ENCODE measurements at places on chromosomes 11 and 22.

GRCh38 chr22:30668386-30668710 lies 673 bp upstream of the DUSP18 start:
- DNase-seq, result no peak

DNA sequence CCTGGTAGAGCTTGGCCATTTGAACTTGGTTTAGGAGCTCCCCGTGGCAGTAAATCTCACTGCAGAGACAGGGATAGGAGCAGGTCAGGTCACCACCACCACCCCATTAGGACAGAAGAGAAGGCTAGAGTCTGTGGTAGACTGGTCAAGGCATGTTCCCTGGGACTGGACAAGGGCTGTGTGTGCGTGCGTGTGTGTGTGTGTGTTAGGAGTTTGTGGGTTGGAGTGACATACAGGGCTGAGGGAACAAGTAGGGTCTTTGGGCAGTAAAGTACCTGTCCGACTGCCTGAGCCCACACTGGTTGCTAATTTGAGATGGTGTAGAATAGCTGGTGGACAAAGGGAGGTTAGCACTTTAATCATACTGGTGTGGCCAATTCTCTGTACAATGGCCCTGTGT lies 16.1 kb downstream of the TREH start:
- no peak for DNase-seq

DNA sequence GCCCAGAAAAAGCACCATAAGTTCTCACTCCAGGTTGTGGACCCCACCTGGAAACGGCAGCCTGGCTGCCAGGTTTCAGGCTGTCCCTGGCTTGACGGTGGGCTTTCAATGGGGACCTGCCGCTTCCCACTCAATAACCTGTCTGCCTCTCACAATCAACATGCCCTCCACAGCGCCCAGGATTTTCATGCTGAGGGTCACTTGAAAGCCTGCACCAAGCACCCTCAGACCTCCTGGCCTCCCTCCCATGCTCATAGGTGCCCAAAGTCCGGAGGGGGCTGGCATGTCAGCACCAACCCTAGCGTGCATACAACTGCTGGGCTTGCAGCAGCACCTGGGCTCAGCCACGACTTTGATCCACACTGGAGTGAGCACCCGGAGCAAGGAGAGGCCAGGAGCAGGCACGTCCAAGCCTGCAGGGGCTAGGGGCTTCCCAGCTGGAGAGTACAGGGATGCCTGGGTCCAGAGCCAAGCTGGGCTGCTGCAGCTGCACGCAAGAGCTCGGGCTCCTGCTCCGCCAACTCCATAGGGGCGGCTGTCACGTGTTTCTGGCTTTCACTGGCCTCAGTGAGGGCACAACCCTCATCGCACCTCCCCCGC lies 1214.3 kb upstream of the RAG2 start:
- no peak for DNase-seq

DNA sequence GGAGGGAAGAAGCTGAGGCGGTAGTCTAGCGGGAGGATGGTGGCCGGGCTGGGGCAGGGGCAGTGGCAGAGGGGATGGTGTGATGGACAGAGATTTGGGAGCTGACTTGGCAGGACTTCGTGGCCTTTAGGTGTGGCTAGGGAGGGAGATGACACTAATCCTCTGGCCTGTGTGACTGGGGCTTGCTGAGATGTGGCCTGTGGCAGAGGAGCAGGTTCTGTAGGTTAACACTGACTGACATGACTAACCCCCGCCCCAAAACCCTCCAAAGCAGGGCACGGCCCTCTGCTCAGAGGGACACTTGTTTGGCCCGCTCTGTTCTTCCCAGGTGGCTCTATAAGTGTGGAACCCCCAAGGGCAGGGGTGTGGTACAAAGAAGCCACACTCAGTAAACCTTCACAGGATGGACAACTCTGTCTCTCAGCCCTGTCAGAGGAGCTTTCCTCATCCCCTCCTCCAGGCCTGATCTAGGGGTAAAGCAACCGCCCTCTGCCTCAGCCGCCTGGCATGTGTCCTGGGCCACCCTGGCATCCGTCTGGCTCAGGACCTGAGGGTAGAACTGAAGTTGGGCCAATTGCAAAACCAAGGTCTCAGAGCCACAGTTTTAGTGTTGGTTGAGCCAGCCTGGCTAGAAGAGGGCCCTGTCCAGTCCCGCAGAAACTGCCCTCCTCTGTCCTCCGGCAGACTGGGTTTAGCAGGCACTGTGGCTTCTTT lies 15.6 kb downstream of the TOM1 start:
- peak; percentile 38 for DNase-seq

DNA sequence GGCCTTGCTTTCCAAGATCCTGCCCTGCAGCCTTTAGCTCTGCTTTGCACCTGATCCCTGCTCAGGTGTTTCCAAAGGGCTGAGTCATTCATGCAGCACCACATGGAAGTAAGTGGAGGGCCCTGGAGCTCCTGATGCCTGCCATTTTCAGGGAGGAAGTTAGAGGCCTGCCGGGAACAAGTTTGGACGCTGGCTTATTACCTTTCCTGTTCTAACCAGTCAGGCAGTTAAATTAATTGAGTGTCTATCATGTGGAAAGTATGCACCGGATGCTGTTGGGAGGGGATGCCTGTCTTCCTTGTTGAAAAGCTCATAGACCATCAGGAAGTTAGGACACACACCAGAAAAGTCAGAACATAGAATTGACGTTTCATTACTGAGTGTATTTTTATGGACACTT lies 73.7 kb upstream of the PLET1 start:
- peak; percentile 65 for DNase-seq

- DNase-seq, result no peak
Observed at GRCh38 chr22:49268924-49269323, 558.7 kb downstream of the BRD1 start.

GRCh38 chr11:16434036-16434435 lies 77.7 kb upstream of the SOX6 start:
- no peak for DNase-seq

DNA sequence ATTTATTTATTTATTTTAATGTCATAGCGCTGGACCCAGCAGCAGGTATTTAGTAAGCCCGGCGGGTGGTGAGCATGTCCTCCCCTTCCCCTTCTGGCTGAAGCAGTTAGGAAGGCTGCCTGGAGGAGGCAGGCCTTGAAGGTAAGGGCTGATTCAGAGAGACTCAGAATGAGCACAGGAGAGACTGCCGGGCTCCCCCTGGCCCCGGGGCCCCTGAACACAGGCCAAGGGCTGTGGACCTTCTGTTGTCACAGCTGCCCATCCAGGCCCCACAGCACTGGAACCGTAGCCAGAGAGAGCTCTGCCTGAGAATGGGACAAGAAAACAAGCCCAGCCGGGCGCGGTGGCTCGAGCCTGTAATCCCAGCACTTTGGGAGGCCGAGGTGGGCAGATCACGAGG lies 52.8 kb downstream of the KCNJ4 start:
- peak; percentile 19 for DNase-seq

GRCh38 chr22:43110927-43111623 lies 525 bp downstream of the BIK start:
- DNase-seq, result no peak

DNA sequence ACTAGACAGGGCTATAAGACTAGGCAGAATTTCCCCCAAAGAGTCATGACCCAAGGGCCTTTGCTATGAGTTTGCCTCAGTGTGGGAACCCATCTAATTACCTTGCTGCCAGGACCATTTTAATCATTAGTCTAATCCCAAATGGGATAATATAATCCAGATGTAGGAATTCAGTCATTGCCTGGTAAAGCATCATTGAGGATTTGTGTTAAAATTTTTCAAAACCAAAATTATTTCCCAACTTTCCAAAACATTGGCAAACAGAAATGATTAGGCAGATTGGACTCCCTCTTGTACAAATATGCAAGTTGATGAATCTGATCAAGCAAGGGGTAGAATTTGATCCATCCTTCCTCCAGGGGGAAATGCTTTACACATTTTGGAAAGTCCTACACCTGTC lies 16.2 kb upstream of the MMP13 start:
- DNase-seq, result no peak

DNA sequence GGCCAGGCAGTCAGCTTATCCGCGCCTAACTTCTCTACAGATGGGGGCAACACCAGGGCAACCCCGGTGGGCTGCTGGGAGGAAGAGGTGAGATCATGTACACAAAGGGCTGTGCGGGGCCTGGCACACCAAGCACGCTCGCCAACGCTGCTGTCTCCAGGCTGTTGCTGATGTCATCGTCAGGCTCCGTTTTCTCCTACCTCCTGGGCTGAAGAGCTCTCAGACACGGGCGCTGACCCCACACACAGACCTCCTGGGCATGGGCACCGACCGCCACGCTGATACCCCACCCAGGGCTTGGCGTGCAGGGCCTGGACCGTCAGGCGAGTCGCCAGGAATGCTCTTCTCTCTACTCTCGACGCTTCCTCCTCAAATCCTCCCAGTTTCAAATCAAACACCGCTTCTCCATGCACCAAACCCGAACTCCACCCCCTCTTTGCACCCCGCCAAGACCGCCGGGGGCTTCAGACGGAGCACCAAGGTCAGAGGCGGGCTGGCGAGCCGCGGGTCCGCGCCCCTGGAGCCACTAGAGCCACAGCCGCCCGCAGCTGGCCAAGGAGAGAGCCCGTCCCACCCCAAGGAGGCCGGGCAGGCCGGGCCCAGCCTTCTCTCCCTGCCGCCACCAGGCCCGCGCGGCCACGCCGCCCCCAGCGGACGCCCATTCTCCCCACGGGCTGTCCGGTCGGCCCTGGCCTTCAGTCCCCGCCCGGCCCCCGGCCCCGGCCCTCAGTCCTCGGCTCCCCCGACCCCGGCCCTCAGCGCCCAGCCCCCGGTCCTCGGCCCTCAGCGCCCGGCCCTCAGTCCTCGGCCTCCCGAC lies 772 bp downstream of the SBF1 start:
- DNase-seq, result no peak

DNA sequence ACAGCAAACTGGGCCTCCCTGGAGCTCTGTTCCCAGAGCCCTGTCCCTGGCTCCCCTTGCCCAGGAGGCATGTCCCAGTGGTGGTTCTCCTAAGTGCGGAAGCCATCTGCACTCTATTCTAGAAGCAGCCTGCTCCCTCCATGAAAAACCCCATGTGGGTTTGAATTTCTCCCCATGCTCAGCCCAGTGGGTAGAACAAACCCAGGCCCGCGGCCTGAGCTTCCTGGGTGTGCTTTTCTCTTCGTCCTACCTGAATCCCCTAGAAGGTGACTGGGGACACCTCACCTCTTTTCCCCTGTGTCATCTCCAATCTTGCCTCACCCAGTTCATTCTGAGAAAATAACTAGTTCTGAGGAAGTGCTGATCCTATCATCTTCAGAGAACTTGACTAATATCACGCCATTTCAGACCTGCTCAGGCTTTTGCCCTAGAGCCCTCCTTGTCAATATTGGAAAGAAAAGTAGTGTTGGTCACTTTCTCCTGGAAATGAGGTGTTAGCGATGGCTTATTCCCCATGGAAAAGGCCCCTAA lies 15.9 kb downstream of the IL10RA start:
- no peak for DNase-seq

DNA sequence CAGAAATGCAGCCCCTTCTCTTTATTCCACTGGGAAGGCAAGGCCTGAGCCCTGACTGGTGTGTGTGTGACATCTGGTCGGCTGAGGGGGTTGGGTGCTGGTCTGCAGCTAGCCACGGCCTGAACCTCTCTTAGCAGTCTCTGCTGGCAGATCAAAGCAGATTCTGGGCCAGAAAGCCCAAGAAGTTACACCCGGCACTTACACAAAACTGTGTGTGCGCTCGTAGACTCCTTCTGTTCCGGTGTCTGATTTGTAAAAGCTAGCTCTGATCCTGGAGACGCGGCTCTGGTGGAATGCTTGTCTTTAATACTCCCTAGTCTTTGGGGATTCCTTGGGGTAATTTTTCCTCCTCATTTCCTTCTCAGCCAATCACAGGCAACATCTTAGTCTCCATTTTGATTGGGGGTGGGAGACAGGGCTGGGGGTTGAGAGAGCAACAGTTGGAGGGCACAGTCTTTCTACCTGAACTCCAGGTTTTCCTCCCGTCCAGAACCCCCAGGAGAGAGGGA lies 5.5 kb downstream of the PKNOX2 start:
- DNase-seq, result peak; percentile 6

DNA sequence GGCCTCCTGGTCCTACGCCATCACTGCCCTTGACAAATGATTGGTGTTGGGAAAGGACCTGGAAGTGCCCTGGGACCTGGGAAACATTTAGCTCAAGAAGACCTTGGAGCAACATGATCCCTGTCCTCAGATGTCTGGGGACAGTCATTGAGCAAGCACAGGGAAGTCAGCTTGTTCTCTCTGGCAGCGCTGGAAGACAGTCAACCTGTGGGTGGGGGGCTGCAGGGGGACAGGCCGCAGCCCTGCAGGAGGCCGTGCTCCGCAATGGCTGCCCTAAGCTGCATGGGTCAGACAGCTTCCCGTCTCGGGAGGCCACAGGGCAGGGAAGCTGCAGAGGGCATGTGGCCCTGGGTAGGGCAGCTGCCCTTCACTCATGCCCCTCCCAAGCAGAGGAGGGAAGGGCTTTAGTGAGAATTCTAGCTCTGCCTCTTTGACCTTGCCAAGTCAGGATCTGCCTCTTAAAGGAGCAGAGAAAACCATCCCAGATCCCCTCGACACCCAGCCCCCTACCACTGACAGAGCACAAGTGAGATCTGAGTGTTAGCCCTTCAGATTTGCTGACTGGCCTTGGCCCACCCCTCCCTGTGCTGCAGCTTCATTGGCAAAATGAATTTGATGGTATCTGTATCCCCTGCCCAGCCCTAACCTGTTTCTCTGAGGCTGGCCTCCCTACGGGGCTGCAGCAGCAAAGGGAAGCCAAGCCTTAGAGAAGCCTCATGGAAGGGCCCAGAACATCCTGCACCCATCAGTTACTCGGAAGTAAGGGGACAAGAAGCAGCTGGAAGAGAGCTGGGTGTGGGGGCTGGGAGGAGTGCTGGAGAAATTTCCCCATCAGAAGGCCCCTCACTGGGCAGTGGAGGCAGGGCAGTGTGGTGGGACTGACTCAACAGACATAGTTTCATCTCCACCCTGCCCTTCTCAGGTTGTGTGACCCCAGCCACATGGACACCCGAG lies 6.2 kb upstream of the SREBF2 start:
- DNase-seq, result no peak

DNA sequence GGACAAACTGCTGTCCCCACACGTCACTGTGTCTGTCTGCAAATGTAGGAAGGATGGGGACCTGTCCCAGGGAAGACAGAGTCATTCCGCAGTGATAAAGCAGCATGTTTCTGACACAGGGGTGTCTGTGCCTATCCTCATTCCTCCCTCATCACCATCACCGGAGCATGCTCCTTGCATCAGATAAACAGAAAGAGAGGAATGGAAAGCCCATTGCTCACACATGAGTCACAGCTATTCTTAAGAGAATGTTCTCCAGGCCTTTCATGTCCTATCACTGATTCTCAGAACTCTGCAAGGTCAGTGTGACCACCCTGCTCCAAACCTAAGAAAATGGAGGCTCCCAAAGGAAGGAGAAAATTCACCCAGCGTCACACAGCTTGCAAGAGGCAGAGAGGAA lies 38.9 kb downstream of the ZNF195 start:
- no peak for DNase-seq

- DNase-seq, result no peak
Observed at GRCh38 chr22:43631201-43631600, 180.9 kb downstream of the EFCAB6 start.

All from RWPE2 (cell line).